ENCODE measurements at places on chromosomes 2 and 18.

DNA sequence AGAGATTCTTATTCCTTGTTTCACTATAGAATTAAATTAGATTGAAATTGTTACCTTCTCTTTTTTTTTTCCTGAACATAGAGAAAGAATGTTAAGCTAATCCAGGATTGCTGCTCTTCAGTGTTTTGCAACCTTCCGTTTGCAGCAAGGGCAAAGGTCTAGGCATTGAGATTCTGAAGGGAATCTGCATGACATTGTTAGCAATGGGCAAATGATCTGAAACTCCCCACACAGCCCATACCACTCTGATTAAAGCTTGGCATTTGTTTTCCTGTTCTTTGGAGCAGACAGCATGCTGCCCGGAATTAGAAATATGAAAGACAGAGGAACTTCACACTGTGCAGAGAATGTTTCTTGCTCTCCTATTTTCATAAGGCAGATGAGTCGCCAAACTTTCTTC, 551.8 kb downstream of the SOCS6 start:
- no peak for DNase-seq

DNA sequence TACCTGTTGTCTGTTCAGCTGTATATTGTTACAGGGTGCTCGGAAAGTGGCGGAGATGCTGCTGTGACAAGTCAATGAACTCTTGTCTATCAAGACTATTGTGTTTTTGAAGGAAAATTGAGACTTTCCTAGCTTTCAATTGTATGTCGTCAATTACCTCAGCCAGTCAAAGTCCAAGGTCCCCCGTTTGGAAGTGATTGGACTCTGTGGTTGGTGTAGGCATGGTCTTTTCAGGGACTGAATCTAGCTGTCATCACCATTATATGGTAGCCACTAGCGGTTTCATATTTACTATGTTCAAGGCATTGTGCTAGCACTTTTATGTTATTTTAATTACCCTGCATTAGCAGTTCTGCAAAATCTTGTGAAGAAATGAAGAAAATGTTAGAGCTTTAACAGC, 54.9 kb downstream of the XRCC5 start:
- DNase-seq: no peak

DNA sequence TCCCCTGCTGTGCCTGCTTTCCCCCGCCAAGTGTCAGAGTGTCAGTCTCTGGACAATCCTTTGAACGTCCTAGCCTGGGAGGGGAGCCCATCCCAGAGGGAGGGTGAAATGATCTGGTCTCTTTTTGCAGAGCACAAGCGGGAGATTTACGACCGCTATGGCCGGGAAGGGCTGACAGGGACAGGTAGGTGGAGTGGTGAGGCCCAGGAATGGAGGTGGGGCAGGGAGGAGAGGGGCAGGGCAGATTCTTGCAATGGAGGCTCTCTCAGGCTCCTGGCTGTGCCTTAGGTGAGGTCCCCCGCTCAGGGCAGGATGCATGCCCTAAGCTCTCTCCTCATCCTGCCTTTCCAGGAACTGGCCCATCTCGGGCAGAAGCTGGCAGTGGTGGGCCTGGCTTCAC, 2.4 kb downstream of the DNAJB2 start:
- DNase-seq: no peak

DNA sequence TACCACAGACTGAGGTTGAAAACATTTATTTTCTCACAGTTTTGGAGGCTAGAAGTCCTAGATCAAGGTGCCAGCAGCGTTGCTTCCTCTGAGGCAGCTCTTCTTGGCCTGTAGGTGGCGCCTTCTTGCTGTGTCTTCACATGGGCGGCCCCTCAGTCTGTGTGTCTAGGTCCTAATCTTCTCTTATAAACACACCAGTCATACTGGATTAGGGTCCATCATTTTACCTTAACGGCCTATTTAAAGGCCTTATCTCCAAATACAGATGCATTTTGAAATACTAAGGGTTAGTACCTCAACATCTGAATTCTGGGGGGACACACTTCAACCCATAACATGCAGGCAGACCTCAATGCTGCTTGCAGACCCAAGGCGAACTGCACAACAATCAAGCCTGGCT, 4.4 kb upstream of the RMC1 start:
- DNase-seq: no peak

DNA sequence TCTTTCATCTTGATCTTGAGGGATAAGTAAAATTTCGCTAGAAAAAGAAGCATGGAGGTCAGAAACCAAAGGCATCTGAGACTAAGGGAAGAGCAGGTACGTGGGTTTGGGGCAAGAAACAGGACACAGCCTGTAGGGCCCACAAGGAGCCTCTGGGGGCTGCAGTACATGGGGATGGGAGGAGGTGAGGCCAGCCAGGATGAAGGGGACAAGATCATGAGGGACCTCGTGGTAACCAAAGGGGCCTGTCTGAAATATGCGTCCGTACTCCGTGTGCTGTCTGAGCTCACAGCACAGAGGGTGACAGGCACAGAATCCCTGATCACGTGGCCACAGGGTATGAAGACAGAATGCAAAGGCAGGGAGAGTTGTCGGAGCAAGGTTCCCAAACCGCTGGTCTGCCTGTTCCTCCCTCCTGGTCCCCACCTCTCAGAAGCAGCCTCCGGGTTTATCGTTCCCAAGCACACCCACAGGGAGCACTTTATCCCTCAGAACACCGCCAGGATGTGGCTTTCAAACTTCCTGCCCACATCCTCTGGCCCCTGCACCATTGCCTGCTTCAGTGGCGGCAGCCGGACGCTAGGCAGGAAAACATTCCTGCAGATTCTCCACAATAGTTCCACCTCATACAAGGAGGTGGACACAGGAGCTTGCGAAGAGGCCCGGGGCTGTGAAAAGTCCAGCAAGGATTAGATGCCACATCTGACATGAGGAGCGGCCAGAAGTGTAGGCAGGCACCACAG, 12.0 kb downstream of the TMEM163 start:
- DNase-seq: no peak

DNA sequence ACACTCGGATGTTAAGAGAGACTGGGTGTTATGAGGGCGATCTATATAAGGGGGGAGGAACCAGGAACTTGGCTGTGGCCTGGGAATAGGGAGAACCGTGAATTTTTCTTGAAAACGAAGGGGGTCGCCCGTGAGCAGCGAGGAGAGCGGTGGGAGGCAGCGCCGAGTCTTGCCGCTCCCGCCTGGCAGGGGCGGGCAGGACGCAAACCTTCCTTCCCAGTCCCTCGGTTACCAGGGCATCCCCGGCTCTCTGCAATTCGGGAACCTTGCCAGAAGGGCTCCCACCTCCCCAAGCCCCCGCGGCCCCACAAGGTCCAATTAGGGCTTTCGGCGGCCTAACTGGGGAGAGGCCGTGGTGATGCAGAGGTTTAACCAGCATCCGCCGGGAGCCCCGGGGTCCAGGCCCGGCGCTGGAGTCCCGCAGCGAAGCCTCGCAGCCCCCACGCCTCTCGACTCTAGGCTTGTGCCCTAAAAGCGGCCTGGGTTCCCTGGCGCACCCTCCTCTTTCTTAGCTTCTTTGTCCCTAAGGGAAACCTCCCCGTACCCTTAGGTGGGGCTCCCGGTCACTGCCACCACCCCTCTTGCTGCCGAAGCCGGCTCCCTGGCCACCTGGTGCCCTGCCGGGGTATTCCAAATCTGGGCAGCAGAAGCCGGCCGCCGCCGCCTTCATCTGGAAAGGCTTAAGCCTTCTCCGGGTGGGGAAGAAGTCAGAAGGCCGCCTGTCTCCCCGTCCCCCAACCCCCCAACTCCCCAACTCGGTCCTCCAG, 680 bp upstream of the FHOD3 start:
- DNase-seq: peak; percentile 59

DNA sequence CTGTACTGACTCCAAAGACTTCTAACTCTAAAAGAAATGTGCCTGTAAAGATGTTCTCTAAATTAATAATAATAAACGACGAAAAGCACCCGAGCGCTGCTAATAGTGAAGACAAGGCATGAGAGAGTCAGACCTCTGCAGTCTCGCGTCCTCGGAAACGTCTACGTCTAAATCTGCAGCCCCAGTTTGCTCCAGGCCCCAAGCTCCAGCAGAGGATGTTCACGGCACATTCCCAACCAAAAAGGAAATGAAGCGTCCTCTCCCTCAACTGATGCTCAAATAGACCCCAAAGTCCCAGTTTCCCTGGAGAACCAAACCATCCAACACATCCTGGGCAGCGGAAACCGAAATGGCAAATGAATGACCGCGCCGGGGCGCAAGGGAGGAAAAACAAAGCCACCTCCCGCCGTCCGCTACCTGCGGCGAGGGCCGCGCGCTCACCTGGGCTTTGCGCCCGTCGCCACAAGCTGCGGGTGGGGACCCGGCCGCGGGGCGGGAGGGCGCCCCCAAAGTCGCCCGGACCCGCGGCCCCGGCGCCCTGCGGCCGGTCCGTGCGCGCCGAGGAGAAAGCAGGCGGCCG, 47.1 kb upstream of the CCDC150 start:
- DNase-seq: peak; percentile 41

- no peak for DNase-seq
Measured at GRCh38 chr2:24659862-24660261, 133.3 kb downstream of the PTRHD1 start.

DNA sequence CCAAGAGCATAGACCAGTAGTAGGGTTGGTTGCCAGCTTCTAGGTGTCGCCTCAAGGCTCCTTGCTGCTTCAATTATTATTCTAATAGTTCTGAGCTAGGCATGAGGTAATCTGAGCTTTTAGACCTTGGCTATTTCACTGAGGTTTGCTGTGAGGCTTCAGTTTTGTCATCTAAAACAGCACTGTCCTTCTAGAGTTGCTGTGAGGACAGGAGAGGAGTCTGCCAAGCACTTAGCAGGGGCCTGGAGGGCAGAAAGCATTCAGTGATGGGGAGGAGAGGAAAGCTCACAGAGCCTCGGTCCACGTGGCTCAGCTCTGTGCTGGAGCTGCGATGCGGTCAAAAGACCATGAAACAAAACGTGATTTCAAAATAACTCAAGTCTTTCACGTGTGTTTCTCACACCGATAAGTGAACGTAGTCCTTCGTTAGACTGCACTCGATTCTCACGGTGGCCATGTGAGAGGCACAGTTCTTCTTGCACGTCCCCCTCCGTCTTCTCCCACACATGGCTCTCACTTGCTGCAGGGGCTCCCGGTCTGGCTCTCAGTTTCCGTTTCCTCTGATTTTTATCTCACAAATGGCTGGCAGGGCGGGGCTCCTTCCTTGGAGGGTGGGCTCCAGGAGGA, 113.7 kb downstream of the B3GNT2 start:
- DNase-seq: no peak

DNA sequence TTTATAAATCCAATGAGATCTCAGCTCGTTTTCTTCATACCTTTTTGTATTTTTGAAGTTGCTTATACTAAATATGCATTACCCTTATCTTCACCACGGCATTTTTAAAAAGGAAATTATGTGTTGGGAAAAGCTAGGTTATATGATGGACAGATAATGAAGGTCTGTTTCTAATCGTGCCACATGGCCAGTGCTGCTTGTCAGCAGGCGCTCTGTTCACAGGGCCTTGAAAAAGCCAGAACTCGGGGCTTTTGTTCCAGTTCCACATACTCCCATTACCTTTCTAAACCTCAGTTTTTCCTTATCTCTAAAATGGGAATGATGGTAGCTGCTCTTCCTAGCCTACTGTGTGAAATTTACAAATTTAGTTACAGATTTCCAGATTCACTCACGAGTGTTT, 42.0 kb downstream of the EPAS1 start:
- no peak for DNase-seq

DNA sequence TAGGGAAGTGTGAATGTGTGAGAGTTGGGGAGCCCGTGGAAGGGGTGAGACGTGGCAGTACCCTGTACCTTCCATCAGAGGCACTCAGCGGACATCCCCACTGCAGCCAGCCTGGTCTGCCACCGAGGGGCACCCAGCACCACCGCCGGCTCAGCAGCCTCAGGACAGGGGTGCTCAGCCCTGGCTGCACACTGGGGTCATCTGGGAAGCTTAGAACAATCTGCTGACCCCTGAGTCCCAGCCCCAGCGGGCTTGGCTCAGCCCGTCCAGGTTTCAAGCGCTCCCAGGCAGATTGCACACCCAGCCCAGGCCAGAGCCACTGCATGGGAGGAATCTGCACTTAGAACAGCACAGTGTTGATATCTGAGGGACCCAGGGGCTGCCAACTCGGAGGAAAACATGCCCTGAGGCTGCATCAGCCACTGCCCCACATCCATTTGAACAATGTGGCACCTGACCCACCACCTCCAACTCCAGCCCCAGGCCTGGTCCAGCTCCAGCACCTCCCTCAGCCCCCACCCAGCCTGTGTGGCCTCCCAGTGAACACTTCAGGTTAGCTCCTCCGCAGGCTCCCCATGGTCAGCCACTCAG, 147.1 kb upstream of the OTOS start:
- no peak for DNase-seq

DNA sequence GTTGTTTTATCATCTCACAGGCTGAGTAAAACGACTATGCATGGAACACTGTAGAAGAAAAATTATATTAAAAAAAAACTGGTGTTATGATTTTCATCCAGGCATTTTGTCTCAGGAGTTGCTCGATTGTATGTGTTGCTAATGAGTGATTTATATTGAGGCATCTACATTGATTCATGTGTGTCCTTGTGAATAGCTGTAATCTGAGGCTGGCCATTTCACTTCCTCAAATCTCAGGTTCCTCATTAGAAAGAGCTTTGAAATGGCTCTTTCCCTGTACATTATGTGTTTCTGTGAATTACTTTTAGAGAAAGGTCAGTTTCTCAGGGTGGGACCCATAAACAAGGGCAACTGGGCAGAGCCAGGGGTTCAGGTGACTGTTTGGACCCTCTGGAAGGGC, 2.3 kb downstream of the IL18R1 start:
- no peak for DNase-seq

Data from neuronal stem cell (in vitro differentiated cells).